ENCODE measurements at places on chromosomes 5 and 9.

DNA sequence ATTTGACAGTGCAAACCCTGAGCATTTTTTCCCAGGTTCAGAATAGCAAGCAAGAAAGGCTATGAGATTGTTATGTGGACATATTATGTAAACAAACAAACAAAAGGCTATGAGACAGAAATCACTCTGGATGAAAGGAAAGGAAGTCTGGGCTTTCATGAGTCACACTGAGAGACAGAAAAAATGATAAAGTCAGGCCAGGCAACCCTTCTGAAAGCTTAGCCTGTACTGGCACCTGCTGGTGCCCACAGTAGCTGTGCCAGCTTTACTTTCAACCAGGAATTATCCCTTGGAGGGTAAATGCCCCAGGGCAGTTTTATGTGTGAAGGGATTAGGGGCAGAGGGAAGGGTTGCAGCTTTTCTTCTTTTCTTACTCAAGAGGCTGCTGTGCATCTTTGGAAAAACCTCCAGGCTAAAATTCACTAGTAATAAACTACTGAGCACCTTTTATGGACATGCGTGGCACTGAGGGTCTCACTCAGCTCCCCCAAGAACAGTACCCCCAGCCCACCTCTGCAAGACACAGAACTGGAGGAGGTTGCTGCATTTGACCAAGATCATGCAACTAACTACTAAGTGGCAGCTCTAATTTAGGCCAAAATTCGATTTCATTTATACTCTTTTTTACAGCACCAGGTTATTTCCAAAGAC is 41.7 kb downstream of the ACTL7B start:
- peak; percentile 20 for DNase-seq

GRCh38 chr5:90473396-90474234 is 956 bp downstream of the MBLAC2 start:
- DNase-seq: no peak

- no peak for DNase-seq
These were observed 17.5 kb downstream of the ATOX1 start for GRCh38 chr5:151740958-151741373.

GRCh38 chr9:9054354-9054992 is 1254.9 kb upstream of the DMAC1 start:
- DNase-seq: no peak

- DNase-seq: no peak
These were observed 684 bp downstream of the TOR1B start for GRCh38 chr9:129803676-129804060.

DNA sequence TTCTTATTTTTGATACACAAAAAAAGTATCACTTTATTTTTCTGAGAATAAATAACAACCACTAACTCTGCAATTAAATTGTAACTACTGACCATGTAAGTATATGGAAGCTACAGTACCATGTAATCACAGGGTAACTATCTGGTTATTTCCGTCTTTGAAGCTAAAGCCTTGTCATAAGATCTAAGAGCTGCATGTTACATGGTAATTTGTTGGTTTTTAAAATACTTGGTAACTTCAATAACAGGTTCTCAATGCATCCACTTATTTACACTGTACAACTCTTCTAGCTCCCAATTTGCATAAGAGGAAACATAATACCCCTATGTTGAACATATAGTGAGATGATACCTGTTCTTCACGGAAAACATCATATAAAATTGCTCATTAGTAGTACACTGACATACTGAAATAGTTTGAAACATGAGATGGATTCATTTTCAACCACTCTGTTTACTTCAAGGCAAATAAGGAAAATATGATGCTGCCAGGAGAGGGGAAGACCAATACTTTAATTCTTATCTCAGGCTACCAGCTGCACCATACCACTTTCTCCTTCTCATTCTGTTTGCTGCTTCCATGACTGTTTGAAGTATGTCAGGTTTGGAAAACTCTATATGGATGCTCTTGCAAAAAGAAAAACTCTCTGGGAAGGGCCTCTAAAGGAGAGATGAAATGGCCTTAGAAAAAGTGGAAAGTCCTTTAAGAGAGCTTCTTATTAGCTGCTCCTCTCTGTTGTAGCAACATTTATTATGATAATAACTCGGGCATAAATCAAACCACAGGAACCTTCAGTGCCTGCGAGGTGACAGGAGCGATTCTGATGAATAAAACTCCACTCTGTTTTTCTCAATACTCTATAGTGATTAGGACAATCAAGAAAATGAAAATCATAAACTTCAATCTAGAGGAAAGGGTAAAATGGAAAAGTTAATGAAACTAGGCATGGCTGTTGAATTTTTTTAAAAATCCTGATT is 150.2 kb downstream of the KIAA0825 start:
- DNase-seq: no peak

DNA sequence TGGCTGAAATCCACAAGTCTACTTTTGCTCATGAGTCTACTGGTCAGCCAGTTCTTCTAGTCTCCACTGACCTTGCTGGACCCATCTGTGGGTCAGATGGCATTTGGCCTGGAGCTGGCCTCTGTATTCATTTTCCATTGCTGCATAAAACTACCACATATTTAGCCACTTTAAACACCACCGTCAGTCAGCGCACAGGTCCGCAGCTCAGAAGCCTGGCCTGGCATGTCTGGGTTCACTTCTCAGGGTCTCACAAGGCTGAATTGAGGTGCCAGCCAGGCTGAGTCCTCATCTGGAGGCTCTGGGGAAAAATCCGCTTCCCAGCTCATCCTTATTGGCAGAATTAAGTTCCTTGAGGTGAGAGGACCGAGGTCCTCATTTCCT is 54.7 kb downstream of the BARX1 start:
- no peak for DNase-seq

Measured in glomerular endothelial cell (primary cell).